HuH-7 (cell line): ENCODE measurements at places on chromosomes 16 and 17.
A peak's percentile ranks its signal among the peaks of the same experiment; 100 is the strongest.

GRCh38 chr17:48488548-48489106, 42.2 kb downstream of the HOXB1 start:
- DNase-seq: no peak

GRCh38 chr17:72634621-72635020, 457.9 kb downstream of the SLC39A11 start:
- DNase-seq: no peak

DNA sequence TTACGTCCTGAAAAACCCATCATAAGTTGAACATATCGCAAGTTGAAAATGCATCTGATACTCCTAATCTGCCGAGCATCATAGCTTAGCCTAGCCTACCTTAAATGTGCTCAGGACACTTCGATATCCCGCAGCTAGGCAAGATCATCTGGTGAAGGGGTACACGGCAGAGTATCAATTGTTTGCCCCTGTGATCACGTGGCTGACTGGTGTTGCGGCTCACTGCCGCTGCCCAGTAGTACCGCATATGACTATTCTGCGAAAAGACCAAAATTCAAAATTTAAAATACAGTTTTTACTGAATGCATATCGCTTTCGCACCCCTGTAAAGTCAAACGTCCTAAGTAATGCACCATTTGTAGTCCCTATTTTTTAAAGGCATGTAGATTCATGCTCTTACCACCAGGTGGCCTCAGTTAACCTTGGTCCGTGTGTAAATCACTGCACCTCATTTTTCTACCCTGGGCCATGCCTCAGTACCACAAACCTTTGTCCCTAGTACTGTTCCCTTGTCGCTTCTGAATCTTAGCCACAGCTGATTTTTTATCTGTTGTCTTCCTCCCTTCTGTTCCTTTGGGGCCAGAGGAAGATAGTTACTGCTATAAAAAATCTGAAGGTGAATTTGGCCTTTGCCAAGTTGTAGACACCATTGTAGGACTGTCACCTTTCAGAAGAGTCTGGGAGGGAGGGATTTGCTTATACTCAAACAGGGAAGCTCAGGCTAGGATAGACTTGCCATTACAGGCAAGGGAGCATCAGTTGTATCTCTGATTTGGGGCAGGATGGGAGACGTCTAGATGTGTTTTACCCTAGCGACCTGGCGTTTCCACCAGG, 34.4 kb downstream of the WWP2 start:
- DNase-seq: peak; percentile 47

DNA sequence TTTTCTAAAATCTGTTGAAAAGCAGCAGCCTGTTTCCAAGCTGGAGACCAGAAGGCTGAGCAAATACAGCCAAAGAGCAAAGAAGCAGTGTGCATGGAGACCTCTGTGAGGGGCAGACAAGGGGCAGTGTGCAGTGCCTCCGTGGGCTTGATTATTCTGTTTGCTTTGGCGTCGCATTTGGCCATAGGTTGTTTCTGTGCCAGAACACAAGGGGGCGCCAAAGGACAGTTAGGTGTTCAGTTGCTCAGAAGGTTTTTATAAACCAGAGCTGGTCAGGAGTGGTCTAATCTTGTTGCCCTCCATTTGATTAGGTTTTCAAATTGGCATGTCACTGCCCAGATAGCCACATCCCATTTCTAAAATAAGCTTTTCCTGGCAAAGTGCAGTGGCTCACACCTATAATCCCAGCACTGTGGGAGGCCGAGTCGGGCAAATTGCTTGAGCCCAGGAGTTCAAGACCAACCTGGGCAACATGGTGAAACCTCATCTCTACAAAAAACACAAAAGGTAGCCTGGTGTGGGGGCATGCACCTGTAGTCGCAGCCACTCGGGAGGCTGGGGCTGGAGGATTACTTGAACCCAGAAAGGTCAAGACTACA, 10.6 kb downstream of the MYH3 start:
- DNase-seq: peak; percentile 40

DNA sequence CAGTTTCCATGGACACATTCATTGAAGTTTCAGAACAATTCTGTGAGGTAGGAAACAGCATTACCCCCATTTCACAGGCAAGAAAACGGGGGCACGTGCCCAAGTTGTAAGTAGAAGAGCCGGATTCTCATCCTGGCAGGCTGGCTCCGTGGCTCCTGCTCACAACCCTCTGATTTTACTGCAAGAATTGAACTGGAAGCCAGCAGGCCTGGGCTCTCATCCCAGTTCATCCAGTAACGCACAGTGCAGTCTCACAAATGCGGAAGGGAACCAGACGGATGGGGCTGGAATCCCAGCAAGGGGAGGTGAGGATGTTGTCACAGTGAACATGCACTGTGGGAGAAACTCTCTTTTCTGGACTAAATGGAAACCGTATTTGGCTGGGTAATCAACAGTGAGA, 40.7 kb upstream of the DOC2B start:
- no peak for DNase-seq

DNA sequence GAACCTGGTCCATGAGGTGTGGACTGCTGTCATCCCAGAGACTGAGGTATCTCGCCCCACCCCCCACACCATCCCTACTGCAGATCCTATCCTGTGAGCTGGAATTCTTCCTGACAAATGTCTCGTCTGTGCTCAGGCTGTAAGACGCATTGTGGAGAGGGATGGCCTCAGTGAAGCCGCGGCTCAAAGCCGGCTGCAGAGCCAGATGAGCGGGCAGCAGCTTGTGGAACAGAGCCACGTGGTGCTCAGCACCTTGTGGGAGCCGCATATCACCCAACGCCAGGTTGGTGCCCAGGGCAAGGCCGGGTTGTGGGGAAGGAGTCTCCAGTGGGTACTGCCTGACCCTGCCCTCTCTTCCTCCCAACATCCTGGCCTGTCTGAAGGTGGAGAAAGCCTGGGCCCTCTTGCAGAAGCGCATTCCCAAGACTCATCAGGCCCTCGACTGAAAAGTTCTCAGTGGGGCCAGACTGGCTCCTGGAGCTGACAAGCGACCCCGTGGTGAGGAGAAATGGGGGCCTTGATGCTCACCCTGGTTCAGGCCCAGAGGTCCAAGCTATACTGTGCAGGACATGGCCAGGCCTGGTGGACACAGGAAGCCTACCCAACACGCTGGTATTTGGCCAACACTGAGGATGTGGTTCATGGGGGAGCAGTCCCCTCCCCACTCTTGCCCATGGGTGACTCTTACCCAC, 1.2 kb upstream of the MLX start:
- DNase-seq: no peak

DNA sequence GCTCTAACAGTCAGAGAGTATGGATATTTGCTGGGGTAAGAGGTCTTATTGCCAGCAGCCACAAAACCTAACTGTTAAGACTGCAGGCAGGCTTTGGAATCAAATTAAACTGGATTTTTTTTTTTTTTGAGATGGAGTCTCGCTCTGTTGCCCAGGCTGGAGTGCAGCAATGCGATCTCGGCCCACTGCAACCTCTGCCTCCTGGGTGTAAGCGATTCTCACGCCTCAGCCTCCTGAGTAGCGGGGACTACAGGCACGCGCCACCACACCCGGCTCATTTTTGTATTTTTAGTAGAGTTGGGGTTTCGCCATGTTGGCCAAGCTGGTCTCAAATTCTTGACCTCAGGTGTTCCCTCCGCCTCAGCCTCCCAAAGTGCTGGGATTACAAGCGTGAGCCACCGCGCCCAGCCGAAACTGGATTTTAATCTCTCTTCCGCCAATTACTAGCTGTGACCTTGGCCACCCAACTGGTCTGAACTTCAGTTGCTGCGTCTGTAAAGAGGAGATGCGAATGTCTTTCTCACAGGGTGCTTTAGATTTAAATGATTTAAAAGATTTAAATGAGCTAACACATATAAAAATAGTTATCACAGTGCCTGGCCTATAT, 842 bp downstream of the MRPL10 start:
- DNase-seq: no peak

DNA sequence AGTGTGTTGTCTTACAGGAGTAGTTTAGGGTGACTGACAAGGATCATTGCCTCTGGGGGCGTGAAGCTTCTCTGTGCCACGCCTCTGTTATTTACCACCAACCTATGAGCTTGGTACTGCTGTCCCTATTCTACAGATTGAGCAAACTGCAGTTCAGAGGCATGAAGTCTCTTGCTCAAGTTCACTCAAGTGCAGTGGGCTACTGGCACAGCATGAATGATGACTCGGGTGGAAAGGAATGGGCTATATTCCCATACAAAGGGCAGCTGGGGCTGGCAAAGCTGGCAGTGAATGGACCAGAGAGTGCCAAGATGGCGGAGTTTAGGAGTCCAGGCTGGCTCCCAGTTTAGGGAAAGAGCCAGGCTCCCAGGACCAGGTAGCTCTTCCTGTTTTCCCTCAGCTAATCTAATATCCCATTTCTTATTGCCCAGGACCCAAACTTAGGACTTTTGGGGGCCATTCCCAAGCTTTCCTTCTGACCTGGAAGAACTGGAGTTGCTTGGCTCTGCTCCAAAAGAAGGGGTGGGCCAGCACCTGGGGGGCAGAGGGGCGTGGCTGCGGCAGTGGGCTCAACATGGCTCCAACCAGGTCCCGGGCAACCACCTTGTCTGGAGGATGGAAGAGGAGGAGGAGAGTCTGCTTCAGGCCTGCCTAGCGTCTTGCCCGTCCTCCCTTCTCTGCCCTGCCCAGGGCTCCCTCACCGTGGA, 12.9 kb downstream of the PLK1 start:
- DNase-seq: no peak

- peak; percentile 79 for DNase-seq
These were observed 4.3 kb downstream of the MYO1C start for GRCh38 chr17:1487939-1488825.

GRCh38 chr16:11235703-11235991, 20.4 kb downstream of the SOCS1 start:
- DNase-seq: no peak

DNA sequence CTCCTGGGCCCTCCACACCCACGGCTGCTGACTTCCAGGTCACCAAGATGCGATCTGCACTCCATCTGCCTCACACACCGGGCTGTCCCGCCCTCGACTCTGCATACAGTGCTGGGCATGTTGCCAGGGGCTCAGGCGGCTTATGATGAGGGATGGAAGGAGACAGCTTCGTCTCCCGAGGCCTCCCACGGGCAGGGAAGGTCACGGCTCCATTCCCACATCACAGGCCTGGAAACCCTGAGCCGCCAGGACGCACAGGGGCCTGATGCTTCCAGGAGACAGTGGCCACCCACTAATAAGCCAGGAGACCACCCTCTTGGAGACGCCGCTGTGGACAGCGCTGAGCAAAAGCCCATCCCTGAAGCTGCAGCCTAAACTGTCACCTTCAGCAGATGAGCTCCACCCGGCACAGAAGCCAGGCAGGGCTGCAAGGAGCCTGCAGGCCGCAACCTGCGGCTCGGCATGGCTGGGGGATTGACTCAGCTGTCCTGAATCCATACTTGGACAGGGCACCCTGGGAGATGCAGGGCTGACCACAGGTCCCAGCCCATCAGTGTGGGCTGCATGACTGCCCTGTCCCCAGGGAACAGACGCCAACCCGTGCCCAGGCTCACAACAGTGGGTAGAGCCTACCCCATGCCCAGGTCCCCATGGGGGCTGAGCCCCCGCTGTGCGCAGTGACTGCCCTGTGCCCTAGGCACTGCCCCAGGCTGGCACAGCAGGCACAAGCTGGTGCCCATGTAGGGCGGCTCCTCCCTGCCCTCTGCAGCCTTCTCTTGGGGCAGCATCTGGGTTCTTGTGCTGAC, 34.4 kb downstream of the SLC7A5 start:
- no peak for DNase-seq

DNA sequence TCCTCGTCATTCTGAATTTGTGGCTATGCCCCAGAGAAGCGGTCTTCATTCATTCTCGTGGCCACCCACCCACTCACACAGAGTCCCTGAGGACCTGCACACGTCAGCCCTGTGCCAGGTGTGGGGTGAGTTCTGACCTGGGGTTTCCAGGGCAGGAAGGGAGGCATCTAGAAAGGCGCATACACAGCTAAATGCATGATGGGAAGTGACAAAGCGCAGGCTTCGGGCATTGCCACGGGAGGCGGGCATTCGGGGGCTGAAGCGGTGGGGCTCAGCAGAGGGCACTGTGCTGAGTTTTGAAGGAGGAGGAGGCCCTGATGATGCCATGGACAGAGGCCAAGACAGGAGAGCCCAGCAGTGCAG, 10.9 kb downstream of the UBALD2 start:
- no peak for DNase-seq

GRCh38 chr17:44503147-44504029, at the start of gene GPATCH8:
GPATCH8 (minus strand) TSS chr17:44503406; CDS start chr17:44503370, 36 bp downstream.
- peak; percentile 97 for DNase-seq

GRCh38 chr17:66647391-66647983, 187.4 kb upstream of the CACNG5 start:
- no peak for DNase-seq

DNA sequence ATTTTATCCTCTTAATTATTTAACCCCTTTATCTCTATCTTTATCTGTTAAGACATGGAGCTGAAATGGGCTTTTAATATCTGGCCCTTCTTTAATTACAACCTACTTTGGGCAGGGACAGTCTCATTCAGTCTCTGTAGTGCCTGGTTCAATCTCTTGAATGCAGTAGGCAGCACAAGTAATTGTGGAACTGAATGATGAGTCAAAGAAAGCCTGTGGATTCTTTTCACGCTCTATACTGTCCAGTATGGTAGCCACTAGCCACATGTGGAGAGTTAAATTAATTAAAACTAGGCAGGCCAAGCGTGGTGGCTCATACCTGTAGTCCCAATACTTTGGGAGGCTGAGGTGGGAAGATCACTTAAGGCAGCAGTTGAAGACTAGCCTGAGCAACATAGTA, 9.3 kb downstream of the BPTF start:
- no peak for DNase-seq

DNA sequence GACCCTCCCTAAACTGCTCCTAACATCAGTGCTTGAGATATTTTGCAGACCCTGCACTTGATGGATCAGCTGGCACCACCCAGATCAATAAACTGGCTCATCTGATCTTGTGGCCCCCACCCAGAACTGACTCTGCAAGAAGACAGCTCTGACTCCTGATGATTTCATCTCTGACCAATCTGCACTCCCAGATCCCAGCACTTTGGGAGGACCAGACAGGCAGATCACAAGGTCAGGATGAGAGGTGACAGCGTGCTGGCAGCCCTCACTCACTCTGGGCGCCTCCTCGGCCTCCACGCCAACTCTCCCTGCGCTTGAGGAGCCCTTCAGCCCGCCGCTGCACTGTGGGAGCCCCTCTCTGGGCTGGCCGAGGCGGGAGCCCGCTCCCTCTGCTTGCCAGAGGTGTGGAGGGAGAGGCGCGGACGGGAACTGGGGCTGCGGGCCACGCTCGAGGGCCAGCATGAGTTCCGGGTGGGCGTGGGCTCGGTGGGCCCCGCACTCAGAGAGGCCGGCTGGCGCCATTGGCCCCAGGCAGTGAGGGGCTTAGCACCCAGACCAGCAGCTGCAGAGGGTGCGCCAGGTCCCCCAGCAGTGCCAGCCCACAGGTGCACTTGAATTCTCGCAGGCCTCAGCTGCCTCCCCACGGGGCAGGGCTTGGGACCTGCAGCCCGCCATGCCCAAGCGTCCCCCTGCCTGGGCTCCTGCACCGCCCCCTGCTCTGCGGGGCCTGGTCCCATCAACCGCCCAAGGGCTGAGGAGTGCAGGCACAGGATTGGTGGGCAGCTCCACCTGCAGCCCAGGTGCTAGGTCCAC, 2.4 kb upstream of the C16orf54 start:
- DNase-seq: no peak

- DNase-seq: no peak
These were observed 1.3 kb downstream of the PEMT start for GRCh38 chr17:17590141-17590751.

- no peak for DNase-seq
These were observed 536.7 kb upstream of the HSBP1 start for GRCh38 chr16:83271123-83271522.
